CD8-positive, alpha-beta memory T cell (primary cell): ENCODE measurements at places on chromosomes 7 and 10.

GRCh38 chr10:34280599-34281374, 534.3 kb downstream of the PARD3 start:
- DNase-seq = no peak

DNA sequence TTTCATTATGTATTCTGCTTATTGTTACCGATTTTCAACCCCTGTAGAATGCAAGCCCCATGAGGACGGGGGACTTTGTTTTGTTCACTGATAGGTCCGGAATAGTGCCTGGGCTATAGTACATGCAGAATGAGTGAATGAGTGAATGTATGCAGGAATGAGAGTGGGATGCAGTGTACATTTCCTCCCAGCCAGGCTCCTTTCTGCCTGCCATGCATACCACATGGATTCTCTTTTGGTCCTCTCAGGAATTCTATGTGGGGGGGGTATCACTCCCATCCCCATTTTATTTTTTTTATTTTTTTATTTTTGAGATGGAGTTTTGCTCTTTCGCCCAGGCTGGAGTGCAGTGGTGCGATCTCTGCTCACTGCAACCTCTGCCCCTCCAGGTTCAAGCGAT, 16.7 kb downstream of the TRIM56 start:
- no peak for DNase-seq

DNA sequence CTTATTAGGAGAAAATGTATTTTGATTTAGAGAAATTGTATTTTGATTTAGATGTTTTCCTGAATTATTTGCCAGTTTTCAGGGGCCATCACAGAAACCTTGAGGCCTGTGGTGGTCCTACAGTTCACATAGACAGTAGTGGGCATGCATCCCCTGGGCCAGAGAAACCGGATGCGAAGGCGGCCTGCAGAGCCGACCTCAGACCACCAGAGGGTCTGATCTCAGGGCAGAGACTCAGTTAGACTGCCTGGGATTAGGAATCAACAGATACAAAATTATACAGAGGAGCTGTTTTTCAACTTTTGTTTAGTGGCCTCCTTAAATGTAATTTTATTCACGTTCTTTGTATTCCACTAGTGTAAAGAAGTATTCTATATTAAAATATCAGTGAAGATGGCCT, 158.4 kb downstream of the PAXIP1 start:
- no peak for DNase-seq

- DNase-seq = no peak
Observed at GRCh38 chr10:111360260-111360925, 283.6 kb downstream of the ADRA2A start.

GRCh38 chr7:149728491-149729375, 44.7 kb downstream of the ZNF467 start:
- DNase-seq = no peak
